Cardiac muscle cell (in vitro differentiated cells and primary cell): ENCODE measurements at places on chromosomes 1 and 21.
A peak's percentile ranks its signal among the peaks of the same experiment; 100 is the strongest.

GRCh38 chr1:16980473-16981268 lies at the start of gene MFAP2:
MFAP2 (minus strand) TSS chr1:16980620; CDS start chr1:16978273, 2,347 bp downstream.
- H3K4me1 ChIP-seq = peaks cover 5% of the 10 kb centered on the region
- H3K4me3 ChIP-seq = peak within 1 kb of the TSS; percentile 79
- no peak within 1 kb of the TSS for H3K27ac ChIP-seq
- no peaks in the 10 kb centered on the region for H3K36me3 ChIP-seq
- H3K27me3 ChIP-seq = no peaks in the 10 kb centered on the region
- DNase-seq = peak; percentile 60

GRCh38 chr1:173635116-173635515 lies at the start of gene TEX50:
TEX50 (plus strand) TSS chr1:173635338; CDS start chr1:173635522, 184 bp downstream.
- H3K4me3 ChIP-seq = no peak within 1 kb of the TSS
- no peaks in the 10 kb centered on the region for H3K36me3 ChIP-seq
- DNase-seq = no peak
- peaks cover 15% of the 10 kb centered on the region for H3K4me1 ChIP-seq

DNA sequence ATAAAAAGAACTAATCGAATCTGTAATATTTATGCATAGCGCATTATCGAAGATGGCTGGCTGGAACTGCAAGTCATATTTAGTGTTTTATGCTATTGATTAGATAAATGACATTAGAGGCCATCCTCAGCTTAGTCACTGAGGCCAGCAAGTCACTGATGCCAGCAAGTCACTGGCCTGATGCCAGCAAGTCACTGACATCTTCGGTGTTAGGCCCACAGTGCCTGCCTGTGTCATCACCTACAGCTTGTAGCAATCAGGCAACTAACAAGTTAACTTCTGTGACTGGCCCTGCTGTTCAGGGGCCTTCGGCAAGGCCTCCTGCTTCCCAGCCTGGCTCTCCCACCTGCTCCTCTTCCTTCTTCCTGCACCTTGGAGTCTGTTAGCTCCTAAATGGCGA lies 65.6 kb upstream of the SCCPDH start:
- no peak for DNase-seq
- H3K4me3 ChIP-seq = no peak overlapping the region
- peaks cover 7% of the 10 kb centered on the region for H3K36me3 ChIP-seq
- H3K4me1 ChIP-seq = no peaks in the 10 kb centered on the region
- no peak overlapping the region for H3K27ac ChIP-seq

DNA sequence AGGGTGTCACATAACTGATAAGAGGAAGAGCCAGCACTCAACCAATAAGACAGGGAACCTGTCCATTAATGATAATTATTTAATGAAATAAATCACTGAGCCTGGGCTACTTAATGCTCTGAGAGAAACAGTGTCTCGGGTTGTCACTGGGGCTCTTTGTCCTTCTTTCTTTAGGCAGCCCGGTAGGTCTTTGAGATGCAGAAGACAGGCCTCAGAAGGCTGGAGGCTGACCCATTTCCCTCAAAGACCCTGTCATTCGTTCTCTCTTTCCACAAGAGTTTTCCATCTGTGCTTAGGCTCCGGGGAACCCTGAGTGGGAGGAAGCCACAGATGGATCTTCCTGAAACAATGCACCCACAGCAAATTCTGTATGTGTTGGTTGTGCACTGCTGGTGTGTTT lies 68.2 kb downstream of the BRINP2 start:
- no peak overlapping the region for H3K4me3 ChIP-seq
- H3K27me3 ChIP-seq = no peaks in the 10 kb centered on the region
- no peaks in the 10 kb centered on the region for H3K36me3 ChIP-seq
- no peak overlapping the region for H3K27ac ChIP-seq

- no peak overlapping the region for H3K27ac ChIP-seq
- H3K4me3 ChIP-seq = no peak overlapping the region
- DNase-seq = no peak
- no peaks in the 10 kb centered on the region for H3K27me3 ChIP-seq
- H3K4me1 ChIP-seq = peaks cover 25% of the 10 kb centered on the region
Observed at GRCh38 chr1:24761582-24761981, 16.3 kb downstream of the CLIC4 start.

DNA sequence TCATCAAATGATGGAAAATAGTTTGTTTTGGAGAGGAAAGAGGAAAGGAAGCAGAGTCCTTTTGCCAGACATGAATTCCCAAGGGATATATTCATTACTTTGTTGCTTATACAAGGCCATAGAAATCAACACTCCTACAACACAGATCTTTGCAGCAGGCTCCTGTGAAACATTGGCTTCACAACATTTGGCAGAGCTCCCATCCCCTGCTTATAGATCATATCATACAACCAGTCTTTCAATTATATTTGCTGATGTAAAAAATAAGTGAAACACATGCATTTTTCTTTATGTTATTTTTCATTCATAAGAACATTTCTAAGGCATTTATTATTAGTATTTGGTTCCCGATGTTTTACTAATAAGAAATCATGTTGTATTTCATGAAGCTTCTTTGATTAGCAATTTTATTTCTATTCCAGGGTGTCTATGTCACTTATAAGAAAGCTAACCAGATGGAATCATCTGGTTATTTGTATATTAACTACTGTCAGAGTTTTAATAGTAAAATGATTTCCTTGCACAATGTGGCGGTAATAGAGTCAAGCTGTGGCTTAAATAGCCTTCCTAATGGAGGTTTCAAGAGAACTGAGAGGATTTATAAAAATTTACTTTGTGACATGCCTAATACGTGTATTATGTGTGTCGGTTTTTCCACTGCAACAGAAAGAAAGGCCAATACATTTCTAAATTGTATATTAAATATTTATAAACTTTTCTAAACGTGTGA lies 470.3 kb upstream of the NCAM2 start:
- no peaks in the 10 kb centered on the region for H3K36me3 ChIP-seq
- no peaks in the 10 kb centered on the region for H3K27me3 ChIP-seq
- no peaks in the 10 kb centered on the region for H3K4me1 ChIP-seq
- no peak overlapping the region for H3K27ac ChIP-seq
- no peak overlapping the region for H3K4me3 ChIP-seq

DNA sequence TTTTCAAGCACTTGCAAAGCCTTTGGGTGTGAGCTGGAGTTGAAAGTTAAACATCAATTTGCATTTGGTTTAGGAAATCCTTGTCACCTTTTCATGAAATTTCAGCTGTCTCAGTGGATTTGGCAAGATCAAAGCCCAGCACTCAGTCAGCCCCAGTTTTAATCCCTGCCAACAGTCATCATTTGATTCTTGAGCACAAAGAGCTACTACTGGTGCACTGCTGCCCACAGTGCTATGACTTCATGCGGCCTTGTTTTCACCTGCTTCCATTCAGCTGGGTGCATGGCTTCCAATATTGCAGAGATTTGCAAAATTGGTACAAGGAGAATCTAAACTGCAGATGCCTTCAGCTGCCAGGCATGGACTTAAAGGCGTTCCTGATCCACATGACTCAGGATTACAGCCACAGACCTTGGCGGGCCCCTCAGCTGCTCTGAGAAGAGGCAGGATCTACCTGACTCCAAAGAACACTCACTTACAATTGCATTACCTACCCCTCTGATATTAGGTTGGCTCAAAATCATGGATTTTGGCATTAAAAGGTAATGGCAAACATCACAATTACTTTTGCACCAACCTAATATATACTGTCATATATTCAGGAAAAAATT lies 259.1 kb downstream of the DSCAM start:
- no peaks in the 10 kb centered on the region for H3K27me3 ChIP-seq
- no peaks in the 10 kb centered on the region for H3K36me3 ChIP-seq
- DNase-seq = no peak
- no peaks in the 10 kb centered on the region for H3K4me1 ChIP-seq

GRCh38 chr1:179322557-179322956 lies 29.0 kb downstream of the SOAT1 start:
- H3K4me3 ChIP-seq = no peak overlapping the region
- peaks cover 17% of the 10 kb centered on the region for H3K4me1 ChIP-seq
- peak overlapping the region; percentile 39 for H3K27ac ChIP-seq
- no peaks in the 10 kb centered on the region for H3K27me3 ChIP-seq

GRCh38 chr1:208599063-208599462 lies 354.9 kb upstream of the PLXNA2 start:
- H3K27ac ChIP-seq = no peak overlapping the region
- no peak for DNase-seq
- peaks cover 46% of the 10 kb centered on the region for H3K4me1 ChIP-seq
- no peaks in the 10 kb centered on the region for H3K36me3 ChIP-seq

- H3K4me1 ChIP-seq = no peaks in the 10 kb centered on the region
- no peak overlapping the region for H3K4me3 ChIP-seq
- H3K27me3 ChIP-seq = no peaks in the 10 kb centered on the region
- peaks cover 22% of the 10 kb centered on the region for H3K36me3 ChIP-seq
- no peak for DNase-seq
Observed at GRCh38 chr1:8538502-8538901, 220.6 kb downstream of the SLC45A1 start.

- no peaks in the 10 kb centered on the region for H3K27me3 ChIP-seq
- H3K4me1 ChIP-seq = no peaks in the 10 kb centered on the region
- no peak overlapping the region for H3K4me3 ChIP-seq
- DNase-seq = no peak
- no peak overlapping the region for H3K27ac ChIP-seq
Observed at GRCh38 chr1:173421286-173421685, 55.8 kb upstream of the PRDX6 start.

DNA sequence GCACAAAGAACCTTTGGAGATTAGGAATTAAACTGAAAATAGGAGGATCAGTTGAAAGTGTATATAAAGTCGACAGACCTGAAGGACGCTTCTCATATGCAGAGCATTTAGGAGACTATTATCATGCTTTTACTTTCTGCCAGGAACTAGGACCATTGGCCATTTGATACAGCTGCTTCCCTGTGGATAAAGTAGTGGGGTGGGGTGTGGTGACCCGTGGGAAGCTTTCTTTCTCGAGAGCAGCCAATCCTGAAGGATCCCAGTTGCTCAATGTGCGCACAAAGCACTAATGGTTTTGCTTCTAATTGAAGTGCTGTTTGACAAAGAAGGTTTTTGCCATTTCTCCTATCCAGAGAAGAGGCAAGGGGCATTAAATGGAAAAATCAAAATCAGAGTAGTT lies 14.9 kb upstream of the CD55 start:
- no peak for DNase-seq
- no peaks in the 10 kb centered on the region for H3K27me3 ChIP-seq
- no peak overlapping the region for H3K27ac ChIP-seq

DNA sequence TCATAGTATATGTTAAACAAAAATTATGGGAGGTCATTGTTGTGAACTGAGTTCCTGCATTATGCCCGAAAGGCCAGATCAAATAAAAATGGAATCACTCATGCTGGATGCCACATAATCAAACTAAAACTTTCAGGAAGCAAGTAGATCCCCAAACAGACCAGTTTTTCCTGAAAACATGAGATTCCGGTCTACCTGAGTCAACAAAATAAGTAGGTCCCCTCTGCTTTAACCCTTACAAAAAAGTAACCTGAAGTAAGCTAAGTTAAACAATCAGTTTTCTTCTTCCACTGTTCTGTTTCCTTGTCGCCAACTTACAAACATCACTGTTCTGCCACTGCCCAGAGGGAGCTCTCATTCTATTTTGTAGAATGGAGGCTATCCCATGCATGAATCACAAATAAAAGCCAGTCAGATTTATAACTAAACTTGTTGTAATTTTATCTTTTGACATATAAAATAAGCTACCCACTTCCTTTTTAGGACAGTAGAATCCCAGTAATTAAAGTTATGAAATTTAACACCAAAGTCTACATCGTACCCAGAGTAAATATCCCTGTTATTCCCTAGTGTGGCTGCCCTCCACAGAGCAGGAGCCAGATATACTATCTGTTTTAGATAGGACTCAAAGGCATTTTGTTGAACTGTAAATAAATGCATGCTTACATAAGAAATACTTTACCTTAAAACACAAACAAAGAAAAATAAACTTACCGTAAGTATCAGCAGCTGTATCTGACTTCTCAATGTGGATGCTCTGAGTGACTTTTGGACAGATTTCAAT lies 149.4 kb downstream of the TIAM1 start:
- no peak overlapping the region for H3K4me3 ChIP-seq
- DNase-seq = no peak
- no peaks in the 10 kb centered on the region for H3K27me3 ChIP-seq
- no peaks in the 10 kb centered on the region for H3K36me3 ChIP-seq

DNA sequence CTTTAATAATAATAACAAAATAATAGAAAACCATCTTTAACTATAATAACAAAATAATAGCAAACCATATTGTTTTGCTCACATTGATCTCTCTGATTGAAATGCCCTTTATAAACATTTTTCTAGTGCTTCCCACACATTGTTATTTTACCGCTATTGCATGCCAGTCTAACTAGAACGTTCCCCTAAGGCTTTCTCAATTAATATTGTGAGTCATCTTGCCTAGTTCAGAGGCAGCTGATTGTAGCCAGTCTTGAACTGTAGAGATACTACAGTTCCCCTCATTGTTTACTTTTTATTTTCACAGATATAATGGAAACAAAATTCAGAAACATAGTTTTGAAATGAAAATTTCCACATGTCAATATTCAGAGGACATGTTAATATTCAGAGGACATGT lies 192.3 kb upstream of the ADGRL4 start:
- peak; percentile 62 for DNase-seq
- no peaks in the 10 kb centered on the region for H3K36me3 ChIP-seq
- no peak overlapping the region for H3K27ac ChIP-seq
- H3K27me3 ChIP-seq = no peaks in the 10 kb centered on the region

GRCh38 chr1:158398818-158399514 lies at the start of gene OR10T2:
OR10T2 (minus strand) TSS chr1:158399466; CDS start chr1:158399466, 0 bp downstream.
- H3K27me3 ChIP-seq = peaks cover 2% of the 10 kb centered on the region
- no peaks in the 10 kb centered on the region for H3K36me3 ChIP-seq
- no peak for DNase-seq
- H3K27ac ChIP-seq = no peak within 1 kb of the TSS

DNA sequence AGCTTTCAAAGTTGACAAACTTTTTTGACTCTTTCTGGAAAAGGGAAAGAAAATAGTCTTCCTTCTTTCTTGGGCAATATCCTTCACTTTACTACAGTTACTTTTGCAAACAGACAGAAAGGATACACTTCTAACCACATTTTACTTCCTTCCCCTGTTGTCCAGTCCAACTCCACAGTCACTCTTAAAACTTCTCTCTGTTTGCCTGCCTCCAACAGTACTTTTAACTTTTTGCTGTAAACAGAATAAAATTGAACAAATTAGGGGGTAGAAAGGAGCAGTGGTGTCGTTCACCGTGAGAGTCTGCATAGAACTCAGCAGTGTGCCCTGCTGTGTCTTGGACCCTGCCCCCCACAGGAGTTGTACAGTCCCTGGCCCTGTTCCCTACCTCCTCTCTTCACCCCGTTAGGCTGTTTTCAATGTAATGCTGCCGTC lies 160.8 kb upstream of the SGIP1 start:
- H3K36me3 ChIP-seq = no peaks in the 10 kb centered on the region
- no peaks in the 10 kb centered on the region for H3K4me1 ChIP-seq
- H3K27me3 ChIP-seq = no peaks in the 10 kb centered on the region
- H3K27ac ChIP-seq = no peak overlapping the region
- DNase-seq = no peak

- no peak overlapping the region for H3K4me3 ChIP-seq
- H3K4me1 ChIP-seq = peaks cover 24% of the 10 kb centered on the region
- H3K27me3 ChIP-seq = no peaks in the 10 kb centered on the region
- no peak for DNase-seq
- no peaks in the 10 kb centered on the region for H3K36me3 ChIP-seq
Observed at GRCh38 chr1:39220891-39221870, 16.7 kb downstream of the MACF1 start.

DNA sequence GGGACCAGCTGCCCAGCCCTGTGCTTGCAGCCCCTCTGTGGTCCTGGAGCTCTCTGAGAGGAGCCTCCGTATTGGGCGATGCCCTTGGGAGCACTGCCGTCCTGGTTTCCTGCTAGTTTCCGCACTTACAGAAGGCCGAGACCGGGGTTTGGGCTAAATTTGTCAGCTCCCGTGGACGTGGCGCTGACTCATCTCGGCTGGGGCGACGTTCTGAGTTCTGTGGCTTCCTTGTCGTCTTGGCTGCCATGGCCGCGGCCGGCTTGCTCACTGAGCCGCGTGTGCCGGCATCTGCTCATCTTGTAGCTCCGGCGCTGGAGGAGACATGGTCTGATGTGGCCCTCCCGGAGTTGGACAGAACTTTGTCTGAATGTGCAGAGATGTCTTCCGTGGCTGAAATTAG lies 64.9 kb downstream of the PCNT start:
- H3K36me3 ChIP-seq = peaks cover 3% of the 10 kb centered on the region
- H3K27ac ChIP-seq = no peak overlapping the region
- no peaks in the 10 kb centered on the region for H3K4me1 ChIP-seq
